Hepatic stellate cell (primary cell): ENCODE measurements at places on chromosomes 11 and 22.

GRCh38 chr11:109275931-109276330 is 146.1 kb upstream of the C11orf87 start:
- DNase-seq = no peak

DNA sequence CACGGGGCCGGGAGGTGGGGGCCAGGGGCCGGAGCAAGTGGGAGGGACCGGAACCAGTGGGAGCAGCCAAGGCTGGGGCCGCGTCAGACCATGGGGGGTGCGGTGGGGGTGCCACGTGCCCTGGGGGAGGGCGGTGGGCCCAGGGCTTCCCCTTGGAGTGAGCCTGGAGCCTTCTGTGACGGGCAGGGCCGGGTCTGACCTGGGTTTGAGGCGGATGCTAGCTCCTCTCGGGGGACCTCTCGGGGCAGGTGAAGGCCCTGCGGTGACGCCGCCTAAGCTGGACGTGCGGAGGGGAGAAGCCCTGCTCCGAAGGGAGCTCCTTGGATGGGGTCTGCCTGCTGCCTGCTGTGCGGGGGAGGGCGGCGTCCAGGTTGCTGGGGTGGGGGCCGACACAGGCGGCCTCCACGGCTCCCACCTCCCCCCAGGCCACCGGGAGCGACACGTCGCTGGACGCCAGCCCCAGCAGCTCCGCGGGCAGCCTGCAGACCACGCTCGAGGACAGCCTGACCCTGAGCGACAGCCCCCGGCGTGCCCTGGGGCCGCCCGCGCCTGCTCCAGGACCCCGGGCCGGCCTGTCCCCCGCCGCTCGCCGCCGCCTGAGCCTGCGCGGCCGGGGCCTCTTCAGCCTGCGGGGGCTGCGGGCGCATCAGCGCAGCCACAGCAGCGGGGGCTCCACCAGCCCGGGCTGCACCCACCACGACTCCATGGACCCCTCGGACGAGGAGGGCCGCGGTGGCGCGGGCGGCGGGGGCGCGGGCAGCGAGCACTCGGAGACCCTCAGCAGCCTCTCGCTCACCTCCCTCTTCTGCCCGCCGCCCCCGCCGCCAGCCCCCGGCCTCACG is 115.0 kb downstream of the CACNA1I start:
- no peak for DNase-seq

DNA sequence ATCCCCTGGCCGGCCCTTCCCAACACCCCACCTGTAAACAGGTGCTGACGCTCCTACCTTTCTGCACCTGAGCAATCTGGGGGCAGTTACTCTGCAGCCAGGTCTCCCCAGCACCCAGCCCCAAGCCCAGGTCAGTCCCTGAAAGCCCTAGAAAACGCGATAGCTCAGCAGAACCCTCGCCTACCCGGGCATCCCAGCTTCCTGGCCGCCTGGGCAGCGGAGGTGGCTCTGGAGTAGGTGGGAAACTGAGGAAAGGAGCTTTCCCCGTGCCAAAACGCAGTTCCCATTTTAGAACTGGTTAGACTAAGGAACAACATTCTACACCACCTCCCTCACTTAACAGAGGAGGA is 445 bp downstream of the SYTL2 start:
- no peak for DNase-seq

DNA sequence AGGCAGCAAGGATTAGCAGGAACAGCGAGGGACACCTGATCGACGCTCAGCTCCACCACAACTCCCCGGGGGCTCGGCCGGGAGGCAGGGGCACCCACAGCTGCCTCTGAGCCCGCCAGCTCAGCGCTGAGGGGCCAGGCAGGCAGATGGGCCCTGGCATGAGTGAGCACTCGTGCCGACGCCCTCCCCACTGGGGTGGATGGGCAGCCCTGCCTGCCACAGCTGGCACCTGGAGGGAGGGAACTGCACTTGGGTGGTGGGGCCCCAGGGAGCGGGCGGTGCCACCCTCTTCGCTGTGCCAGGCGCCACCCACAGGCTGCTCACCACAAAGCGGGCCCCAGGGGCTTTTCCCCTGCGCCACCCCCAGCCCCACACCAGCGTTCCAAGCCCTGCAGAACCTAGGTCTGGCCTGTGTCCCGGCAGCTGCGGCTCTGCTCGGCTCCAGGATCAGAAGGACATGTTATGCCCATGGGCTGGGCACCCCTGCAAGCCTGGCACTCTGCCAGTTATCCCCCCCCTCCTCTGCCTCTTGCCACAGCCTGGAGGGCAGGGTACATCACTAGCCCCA is 28.8 kb downstream of the WNT7B start:
- no peak for DNase-seq

GRCh38 chr11:108958368-108959104 is 293.7 kb downstream of the DDX10 start:
- peak; percentile 45 for DNase-seq

GRCh38 chr11:99425596-99425995 is 404.8 kb downstream of the CNTN5 start:
- no peak for DNase-seq

GRCh38 chr11:86497836-86498235 is 123.1 kb downstream of the CCDC81 start:
- DNase-seq = no peak

DNA sequence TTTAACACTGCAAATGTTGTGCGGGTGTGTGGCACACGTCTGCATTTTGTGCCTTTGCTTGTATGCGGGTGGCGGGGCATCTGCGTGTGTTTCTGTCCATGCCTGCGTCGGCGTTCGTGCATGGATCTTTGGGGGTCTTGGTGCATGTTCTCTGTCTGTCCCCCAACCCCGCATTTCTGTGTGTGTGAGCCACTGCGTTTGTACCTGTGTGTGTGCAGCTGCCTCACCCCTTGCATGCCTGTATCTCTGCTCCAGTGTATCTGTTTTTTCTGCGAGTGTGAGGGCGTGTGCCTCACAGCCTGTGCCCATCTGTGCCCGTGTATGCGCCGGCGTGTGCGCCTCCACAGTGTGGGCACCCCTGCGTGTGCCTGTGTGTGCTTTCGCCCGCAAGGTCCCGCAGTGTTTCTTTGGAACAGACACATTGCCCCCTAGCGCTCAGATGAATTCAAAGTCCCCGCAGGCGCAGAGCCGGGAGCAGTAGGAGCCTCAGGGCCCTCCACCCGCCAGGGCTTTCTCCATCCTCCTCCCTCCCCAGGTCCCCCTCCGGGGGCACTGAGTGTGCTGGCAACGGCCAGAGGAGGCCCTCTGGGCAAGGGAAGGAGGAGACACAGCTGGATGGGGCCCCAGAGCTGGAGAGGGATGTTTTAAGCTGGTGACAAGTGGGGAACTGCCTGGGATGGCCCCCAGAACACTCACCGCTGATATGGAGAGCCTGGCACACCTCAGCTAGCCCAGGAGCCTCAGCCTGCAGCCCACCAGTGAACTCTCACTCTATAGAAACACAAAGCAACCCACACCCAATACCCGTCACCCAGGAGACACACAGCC is 3.1 kb upstream of the MN1 start:
- peak; percentile 86 for DNase-seq

DNA sequence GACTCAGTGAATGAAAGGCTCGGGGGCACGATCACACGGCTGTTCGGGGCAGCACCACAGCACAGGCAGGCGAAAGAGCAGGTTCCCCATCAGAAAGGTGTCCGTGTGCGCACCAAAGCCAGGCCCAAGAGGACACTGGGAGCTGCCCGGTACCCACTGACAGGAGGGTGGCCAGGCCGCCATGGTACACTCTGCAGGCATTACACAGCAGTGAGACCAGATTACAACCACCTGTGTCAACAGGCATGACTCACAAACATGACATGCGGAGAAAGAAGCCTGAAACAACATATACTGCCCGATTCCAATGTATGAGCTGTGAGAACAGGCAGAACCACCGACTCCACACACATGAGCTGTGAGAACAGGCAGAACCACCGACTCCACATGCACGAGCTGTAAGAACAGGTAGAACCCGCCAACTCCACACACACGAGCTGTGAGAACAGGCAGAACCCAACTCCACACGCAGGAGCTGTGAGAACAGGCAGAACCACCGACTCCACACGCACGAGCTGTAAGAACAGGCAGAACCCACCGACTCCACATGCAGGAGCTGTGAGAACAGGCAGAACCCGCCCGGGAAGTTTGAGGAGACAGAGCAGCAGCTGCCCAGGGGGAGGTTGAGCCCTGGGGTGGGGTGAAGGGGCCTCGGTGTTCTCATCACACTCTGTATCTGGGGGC is 32.6 kb downstream of the KIAA0930 start:
- DNase-seq = peak; percentile 62

DNA sequence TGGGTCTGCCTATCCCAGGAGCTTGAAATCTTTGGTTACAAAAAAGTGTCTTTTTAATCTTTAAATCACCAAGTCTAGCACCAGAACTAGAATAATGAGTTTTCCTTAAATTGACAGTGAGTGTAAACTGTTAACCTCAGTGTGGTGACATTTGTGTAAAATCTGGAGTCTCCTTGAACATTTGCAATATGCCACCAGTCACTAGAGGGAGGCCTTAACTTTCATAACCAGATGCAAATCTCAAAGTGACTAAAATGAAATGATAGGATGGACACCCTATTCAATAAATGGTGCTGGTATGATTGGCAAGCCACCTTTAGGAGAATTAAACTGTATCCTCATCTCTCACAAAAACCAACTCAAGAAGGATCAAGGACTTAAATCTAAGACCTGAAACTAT is 8.3 kb upstream of the SCGB1D2 start:
- DNase-seq = no peak

DNA sequence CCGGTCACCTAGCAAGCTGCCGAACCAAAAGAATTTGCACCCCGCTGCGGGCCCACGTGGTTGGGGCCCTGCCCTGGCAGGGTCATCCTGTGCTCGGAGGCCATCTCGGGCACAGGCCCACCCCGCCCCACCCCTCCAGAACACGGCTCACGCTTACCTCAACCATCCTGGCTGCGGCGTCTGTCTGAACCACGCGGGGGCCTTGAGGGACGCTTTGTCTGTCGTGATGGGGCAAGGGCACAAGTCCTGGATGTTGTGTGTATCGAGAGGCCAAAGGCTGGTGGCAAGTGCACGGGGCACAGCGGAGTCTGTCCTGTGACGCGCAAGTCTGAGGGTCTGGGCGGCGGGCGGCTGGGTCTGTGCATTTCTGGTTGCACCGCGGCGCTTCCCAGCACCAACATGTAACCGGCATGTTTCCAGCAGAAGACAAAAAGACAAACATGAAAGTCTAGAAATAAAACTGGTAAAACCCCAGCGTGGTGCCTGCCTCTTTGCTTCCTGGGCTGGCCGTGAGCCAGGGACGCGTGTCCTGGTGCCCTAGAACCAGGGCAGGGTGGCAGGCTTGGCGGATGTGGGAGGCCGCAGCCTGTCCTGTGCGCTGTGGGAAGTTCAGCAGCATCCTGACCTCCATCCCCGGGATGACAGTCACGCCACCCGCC is 13.2 kb downstream of the CCND1 start:
- DNase-seq = no peak

DNA sequence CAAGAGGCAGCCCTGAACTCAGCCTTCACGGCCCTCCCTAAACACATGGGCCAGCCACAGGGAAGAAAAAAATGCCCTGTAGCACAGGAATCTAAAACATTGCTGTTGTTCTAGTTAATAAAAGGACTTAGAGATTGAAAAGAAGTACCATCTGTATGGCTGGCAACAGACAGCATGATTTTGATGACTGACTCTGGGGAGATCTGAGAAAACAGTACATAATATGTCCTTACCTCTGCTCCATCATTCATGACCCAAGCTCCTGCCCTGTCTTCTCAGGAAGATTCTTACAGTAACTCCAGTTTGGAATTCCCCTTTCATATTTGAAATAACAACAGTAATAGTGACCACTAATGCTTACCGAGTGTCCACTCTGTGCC is 244.2 kb downstream of the ETS1 start:
- DNase-seq = no peak

DNA sequence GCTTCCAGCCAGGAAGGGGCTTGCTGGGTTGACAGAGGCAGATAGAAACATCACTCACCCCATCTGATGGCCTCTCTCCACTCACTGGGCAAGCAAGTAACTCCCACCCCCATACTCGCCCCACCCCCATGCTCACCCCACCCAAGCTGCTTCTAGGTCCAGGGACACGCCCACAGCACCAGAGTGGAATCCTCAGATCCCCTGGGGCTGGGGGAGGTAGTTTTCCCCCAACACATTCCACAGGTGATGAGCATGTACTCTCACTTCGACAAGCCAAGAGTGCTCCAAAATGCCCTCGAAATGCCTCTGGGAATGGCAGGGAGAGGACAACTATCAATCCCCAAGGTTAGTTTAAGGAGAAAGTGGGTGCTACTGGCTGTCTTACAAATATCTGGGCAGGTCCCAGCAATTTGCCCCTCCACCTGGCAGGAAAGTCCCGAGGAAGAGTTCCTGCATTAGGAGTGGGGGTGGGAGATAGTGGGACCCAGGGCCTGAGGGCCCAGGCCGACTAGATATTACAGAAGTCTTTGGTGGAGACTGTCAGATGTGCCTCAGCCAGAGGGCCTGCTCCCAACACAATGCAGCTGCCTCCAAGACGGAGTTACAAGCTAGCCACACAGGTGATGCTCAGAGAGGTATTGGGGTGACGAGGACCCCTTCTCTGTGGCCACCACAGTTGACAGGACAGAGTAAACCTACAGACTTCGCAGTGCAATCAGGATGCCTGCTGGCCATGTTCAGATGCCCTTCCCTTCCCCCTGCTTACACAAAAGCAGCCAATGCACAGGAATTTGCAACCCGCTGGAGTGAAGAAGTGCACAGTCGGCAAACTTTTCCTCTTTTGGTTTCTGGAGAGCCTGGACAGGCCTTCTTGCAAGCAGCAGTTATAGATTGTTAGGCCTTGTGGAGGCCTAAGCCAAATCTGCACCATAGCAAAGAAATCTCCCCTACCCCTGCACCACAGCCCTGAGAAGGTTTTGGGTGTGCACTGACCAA is 2.9 kb upstream of the LMO1 start:
- no peak for DNase-seq

DNA sequence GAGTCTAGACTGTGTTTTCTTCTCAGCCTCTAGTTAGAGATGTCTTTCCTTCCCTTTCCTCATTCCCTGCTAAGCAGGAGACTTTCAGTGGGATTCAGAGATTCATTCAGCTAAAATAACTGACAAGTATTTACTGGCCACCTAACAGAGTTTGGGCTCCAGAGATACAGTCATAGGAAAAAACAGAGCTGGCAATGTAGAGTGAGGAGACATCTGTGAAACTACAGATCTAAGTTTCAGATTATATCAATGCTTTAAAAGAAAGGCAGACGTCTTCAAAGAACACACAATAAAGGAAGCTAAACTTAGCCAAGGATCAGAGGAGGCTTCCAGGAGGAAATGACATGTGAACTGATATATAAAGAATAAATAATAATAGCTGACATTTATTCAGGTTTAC is 355.6 kb upstream of the DDI1 start:
- DNase-seq = no peak

DNA sequence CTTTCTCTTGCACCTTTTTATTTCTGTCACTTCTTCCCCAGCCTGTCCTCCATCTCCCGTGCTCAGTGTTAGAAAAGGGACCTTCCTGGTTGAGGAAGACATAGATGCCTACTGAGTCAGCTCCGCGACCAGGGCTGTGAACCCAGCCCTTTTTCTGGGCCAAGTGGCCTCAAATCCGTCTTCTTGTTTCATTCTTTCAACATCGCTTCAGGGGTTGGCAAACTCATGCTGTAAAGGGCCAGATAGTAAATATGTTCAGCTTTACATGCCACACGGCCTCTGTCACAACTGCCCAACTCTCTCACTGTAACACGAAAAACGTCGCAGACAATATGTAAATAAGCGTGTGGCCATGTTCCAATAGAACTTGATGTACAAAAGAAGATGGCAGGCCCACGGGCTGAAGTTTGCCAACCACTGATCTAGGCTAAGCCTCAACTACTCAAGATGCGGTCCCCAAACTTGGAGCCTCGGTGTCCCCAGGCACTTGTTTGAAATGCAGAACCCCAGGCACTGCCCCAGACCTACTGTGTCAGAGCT is 338.4 kb downstream of the MN1 start:
- DNase-seq = no peak

- no peak for DNase-seq
Observed at GRCh38 chr22:26021516-26021915, 147.7 kb upstream of the SEZ6L start.
